ENCODE measurements at places on chromosomes 3 and 15. TPM values are rescaled to one million over a fixed set of nuclear protein-coding genes. Genes with fewer than 3 reads are reported as not detected.

DNA sequence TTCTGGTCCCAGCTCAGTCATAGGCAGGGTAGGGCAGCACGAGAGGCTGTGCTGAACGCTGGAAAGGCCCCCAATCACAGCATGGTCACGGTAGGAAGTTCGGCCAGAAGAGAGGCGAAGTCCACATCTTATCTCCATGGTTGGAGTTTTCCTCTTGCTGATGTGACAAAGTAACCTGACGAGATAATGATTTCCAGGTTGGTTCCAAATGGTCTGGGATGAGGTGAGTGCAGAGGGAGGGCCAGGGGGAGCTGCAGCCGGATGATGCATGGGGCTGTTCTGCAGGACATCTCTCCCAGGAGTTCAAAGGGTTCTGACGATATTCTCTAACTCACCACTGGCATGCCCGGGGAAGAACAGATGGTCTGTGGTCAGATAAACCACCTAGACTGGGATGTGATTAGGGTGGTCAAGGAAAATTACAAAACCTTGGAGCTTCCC is 83.2 kb upstream of the WNT5A start:
- no peak for DNase-seq

- DNase-seq, result no peak
Observed at GRCh38 chr15:59662260-59662659, 4.9 kb upstream of the GTF2A2 start.

DNA sequence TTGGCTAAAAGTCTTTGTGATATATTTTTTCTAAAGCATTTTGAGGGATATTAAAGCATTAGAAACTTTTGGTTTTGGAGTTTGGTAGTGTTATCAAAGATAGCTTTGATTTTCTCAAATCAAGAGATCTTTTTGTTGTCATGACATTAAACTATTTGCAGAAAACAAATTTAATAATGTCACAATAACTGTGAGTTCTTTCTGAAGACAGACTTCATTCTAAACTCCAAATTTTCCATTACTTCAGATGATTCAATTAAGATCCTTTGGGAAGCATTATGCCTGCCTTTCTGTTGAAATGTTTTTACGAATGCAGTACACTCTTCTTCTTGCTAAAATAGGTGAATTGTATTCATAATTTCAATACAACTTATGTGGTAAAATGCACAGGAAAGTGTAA is 145.4 kb downstream of the ALCAM start:
- DNase-seq, result no peak

GRCh38 chr15:67175643-67176071 is 78.8 kb downstream of the AAGAB start:
- DNase-seq, result no peak

GRCh38 chr3:30631243-30631904 is 25.0 kb downstream of the TGFBR2 start:
- DNase-seq, result no peak

- no peak for DNase-seq
Observed at GRCh38 chr3:99388780-99389179, 249.6 kb upstream of the COL8A1 start.

DNA sequence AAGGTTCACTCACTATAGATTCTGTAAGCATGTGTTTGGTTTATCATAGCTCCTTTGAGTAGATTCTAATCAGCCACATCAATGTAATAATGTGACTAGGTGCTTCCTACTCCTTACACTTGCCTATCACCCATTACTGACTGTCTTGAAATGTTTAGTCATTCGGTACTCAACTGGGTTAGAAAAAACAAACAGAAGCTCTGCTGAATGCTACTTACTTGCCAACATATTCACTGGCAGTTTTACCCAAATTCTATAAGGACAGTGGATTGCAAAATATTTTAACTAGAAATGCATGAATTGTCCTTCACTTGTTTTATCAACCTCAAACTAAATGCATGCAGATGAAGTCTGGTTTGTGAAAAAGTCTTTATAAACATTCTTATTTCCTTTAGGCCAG is 352.1 kb upstream of the ALCAM start:
- no peak for DNase-seq

DNA sequence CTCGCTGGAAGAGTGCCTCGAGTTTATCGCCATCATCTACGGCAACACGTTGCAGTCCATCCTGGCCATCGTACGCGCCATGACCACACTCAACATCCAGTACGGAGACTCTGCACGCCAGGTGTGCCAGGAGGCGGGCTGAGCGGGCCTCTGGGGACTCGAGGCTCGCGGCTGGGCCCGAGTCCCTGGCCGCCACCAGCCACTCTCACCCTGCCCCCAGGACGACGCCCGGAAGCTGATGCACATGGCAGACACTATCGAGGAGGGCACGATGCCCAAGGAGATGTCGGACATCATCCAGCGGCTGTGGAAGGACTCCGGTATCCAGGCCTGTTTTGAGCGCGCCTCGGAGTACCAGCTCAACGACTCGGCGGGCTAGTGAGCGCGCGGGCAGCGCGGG is 1.9 kb downstream of the GNAT1 start:
- DNase-seq, result no peak

DNA sequence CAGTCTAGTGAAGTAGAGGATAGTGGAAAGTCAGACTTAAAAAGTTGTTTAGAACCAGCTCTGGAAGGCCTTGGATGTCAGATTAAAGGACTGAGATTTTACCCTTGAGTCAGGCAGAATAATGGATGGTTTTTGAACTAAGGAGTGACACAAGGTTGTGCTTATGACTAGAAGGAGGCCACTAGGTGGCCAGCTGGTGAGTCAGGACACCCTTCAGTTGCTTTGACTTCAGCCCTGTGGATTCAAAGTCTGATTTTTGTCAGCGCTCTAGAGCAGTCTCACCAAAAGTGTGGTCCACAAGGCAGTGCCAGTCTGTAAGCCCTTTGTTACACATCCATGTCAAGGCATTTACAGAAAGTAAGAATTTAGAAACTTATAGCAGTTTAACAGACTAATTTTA is 3.8 kb upstream of the GABPB1 start:
- DNase-seq, result no peak

DNA sequence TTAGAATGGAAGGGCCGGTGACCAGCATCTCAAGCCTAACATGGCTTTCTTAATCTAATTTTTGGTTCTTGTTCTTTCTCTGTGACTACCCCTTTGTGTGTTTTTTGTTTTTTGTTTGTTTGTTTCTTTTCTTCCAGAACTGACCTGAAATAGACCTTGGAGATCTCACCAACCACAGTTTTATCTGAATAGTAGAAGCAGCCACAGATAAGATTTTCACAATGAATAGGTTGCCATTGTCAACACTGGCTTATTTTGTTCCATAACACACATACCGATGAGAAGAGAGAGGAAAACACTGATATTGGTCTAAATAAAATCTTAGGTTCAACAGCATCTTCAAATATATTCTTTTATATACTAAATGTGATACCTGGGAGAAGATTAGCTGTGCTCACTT is 11.5 kb downstream of the ILDR1 start:
- no peak for DNase-seq

- no peak for DNase-seq
Observed at GRCh38 chr15:99999282-100000070, 266.2 kb upstream of the LYSMD4 start.

DNA sequence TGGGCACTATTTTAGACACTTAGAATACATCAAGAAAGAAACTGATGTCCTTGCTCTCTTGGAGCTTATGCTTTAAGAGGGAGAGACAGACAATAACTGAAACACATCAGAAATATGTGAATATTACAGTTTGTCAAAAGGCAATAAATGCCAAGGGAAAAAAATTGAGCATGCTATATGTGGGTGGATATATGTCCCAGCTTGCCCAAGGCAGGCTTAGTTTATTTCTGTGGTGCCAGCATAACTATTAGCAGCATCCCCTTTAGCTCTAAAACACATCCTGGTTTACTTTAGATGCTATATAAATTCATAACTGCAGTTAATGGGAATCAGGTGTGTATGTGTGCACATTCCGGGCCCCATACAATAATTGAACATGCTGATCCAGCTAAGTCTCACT is 191.2 kb upstream of the PDZRN3 start:
- no peak for DNase-seq

GRCh38 chr15:59059076-59059597 is 45.8 kb upstream of the CCNB2 start:
- no peak for DNase-seq

- DNase-seq, result no peak
Observed at GRCh38 chr3:27986234-27986879, 255.1 kb upstream of the CMC1 start.

- no peak for DNase-seq
Observed at GRCh38 chr3:76514836-76515235, 525.1 kb upstream of the ROBO2 start.

GRCh38 chr3:152151216-152151876 is 117.4 kb upstream of the MBNL1 start:
- no peak for DNase-seq

GRCh38 chr3:54283470-54283869 is 161.1 kb downstream of the CACNA2D3 start:
- no peak for DNase-seq

GRCh38 chr3:135213822-135214221 is 418.8 kb downstream of the EPHB1 start:
- no peak for DNase-seq

DNA sequence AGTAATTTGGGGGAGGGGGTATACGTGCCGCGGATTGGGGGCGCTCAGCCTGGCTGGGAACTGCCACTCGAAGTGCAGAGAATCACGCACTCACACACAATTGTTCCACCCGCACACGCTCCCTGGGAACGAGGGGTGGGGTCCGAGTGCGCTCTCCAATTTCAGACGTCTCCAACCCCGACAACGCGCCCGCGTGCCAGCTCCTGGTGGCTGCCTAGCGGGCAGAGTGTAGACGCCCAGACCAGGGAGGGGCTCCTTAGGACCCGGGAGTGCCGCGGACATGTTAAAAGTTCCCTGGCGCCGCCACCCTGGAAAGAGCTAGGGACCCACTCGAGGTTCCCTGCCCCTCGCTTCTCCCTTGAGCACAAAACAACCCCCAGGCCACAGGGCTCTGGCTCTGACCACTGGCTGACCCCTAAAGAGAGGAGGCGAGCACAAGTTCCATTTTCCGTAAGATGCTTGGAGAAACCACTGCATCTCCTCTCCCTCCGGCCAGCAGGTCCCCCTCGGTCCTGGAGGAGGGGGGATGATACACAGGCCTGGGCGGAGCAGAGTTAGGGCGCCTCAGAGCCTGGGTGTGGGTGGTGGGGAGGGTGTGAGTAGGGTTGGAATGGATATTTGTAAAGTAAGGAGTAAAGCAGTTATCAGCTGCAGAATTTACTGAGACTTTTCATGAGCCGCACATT is 894 bp upstream of the ANKRD63 start:
- no peak for DNase-seq

DNA sequence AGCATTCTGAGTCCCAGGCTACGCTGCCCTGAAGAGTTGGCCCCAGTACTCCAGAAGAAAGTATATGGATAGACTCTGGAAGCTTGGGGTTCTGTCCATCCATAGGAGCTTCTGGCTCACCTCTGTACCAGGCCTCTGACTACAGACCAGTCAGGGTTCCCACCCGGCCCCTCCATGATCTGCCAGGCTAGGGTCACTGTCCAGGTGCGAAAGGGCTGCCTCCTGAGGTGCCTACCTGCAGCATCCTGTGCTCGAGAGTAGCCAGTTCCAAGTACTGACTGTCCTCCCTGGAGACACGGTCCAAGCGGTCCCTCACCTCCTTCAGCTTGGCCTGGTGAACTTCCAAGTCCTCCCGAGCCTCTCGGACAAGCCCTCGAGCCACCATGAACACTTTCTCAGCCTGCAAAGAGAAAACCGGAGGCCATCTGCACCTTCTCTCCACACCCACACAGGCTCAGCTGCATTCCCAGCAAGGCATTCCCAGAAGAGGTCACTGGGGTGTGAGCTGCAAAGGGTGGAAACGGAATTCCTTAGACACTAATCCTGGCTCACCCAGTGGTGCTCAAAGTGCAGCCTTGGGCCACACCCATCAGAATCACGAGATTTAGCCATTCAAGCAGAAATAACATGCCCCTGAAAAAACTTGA is 3.7 kb upstream of the PLXNB1 start:
- no peak for DNase-seq

- no peak for DNase-seq
Observed at GRCh38 chr15:77622934-77623754, 9.6 kb downstream of the LINGO1 start.

DNA sequence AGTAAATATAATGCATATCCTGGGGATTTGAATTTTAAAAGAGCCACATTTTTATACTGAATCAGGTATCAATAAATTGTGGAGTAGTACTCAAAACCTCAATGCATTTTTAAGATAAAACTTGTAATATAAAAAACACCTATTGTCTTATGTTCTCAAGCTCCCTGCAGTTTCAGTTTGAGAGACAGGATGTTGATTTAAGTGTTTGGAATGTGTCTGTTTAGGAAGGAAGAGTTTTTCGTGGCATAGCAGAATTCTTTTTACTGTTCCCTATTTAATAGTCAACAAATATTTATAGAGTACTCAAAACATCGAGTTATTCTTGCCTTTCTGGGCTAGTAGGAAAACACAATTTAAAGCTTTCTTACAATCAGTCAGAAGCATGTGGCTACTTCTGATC is 146.1 kb upstream of the BCHE start:
- no peak for DNase-seq

DNA sequence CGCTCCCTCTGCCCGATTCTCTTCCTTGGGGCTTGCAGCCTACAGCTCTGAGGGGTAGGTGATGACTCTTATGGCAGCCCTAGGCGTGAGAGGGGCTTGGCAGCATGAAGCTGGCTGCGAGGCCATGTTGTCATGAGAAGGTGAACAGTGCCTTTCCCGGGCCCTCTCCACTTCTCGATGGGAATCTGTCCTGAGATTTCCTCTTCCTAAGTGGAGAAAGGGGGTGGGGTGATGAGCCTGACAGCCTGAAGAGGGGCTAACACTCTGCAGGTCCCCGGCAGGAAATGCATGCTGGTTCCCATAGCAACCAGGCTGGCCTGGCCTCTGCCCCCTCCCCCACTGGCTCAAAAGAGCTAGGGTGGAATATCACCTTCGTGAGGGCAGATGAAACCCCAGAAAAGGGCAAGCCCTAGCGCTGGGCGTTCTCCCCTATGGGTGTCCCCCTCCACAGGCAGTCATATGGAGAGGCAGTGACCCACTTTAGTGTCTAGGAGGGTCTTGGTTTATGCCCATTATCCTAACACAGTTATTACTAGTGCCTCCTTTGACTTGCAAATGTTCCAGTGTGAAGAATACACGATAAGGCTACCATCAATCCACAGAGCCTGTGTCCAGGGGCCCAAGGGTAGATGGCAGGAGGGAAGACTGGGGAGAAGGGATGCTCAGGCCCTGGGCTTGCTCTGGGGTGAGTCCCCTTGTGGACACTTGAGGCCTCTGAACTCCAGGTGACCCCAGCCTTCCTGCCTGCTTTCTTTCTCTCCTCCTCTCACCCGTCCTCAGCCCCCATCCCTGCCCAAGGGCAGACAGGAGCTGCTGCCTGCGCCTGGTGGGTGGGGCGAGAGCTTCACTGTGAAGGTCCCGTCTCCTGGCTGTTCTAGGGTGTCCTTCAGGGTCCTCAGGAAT is 13.2 kb downstream of the EPHB3 start:
- DNase-seq, result no peak

The ST8SIA2 gene
- total RNA-seq, result not detected

The SOX2 gene
- total RNA-seq, result not detected

The C3orf85 gene
- not detected for total RNA-seq

The TARS3 gene
- total RNA-seq, result 12.0 TPM

The EPHA6 gene
- not detected for total RNA-seq

The DUOX1 gene
- 0.39 TPM for total RNA-seq

The SLC38A3 gene
- not detected for total RNA-seq

The MORC1 gene
- not detected for total RNA-seq

The OR4F15 gene
- total RNA-seq, result not detected

Data from activated B cell treated with CpG ODN at 0.5 μM for 24 hours (primary cell).